Aorta (tissue), 5 donors: ENCODE measurements at places on chromosomes 12 and 14.

DNA sequence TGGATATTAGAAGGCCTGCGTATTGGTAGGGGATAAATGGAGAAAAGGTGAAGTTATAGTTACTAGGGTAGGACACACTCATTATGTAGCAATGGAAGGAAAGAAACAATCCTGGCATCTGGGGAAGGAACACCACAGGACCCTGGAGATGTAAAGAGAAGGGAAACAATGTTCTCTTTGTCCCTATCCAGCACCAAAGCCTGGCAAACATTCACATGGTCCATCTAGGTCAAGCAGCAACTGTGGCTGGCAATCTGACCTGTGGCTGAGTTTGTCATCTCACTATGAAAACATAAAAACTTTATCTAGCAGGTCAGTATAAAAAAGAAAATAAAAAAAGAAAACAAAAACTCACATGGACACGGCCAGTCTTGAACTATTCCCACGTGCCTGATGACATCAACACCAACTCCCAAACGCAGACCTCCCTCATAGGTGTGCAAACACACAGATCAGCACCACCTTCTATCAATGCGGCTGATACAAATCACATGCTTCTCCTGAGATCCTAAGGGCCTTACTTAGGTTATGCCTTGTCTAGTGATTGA is 2.6 kb downstream of the POMT2 start:
- H3K4me1 ChIP-seq, result no peaks in the 10 kb centered on the region
- H3K4me3 ChIP-seq, result no peak overlapping the region

GRCh38 chr12:74963304-74963703 is 246.3 kb downstream of the KCNC2 start:
- no peaks in the 10 kb centered on the region for H3K36me3 ChIP-seq
- H3K4me3 ChIP-seq, result no peak overlapping the region
- H3K27me3 ChIP-seq, result no peaks in the 10 kb centered on the region
- no peak for DNase-seq
- no peak overlapping the region for H3K27ac ChIP-seq

GRCh38 chr14:104680806-104681688 is 8.4 kb upstream of the INF2 start:
- H3K4me3 ChIP-seq, result no peak overlapping the region
- no peaks in the 10 kb centered on the region for H3K4me1 ChIP-seq
- peak; percentile 90 for DNase-seq
- H3K27ac ChIP-seq, result peak overlapping the region; percentile 39
- H3K36me3 ChIP-seq, result no peaks in the 10 kb centered on the region
- H3K27me3 ChIP-seq, result no peaks in the 10 kb centered on the region

DNA sequence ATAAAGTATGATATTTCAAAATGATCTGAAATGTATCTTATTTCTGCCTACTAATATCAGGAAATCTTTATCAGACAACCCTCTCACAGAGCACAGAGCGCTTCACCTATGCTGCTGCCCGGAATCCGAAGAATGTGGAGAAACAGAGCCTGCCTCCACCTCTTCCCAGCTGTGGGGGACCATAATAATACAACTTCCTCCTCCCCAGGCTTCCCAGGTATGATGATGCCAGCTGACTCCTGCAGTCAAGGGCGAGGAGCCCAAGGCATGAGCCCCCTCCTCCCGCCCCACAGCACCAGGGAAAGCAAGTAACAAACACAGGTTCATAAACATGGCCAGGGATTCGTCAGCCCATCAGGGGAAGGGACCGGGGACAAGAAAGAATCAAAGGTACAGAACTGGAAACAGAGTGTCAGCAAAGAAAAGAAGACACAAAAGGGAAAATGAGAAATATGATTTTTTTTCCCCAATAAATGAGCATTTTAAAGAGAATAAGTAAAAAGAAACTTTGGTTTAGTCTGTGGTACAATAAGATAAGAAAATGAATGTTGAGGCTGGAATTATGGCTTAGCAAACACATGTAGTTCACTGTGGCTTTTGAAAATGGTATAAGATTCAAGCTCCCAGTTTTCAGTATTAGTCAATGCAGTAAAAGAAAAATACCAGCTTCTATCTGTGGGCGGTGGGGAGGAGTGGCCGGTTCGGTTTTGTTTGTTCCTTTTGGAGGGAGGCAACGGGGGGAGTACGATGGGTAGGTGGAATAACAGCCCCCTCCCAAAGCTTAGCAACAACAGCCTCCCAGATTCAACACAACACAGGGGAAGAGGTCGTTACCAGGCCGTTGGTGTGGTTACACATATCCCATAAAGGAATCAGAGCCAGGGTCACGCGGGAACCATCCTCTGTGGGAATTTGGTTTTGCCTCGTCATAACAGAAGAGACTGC is 68.3 kb downstream of the SETD3 start:
- no peaks in the 10 kb centered on the region for H3K27me3 ChIP-seq
- no peak overlapping the region for H3K4me3 ChIP-seq
- peaks cover 3% of the 10 kb centered on the region for H3K36me3 ChIP-seq
- no peak overlapping the region for H3K27ac ChIP-seq
- DNase-seq, result no peak
- H3K4me1 ChIP-seq, result no peaks in the 10 kb centered on the region

DNA sequence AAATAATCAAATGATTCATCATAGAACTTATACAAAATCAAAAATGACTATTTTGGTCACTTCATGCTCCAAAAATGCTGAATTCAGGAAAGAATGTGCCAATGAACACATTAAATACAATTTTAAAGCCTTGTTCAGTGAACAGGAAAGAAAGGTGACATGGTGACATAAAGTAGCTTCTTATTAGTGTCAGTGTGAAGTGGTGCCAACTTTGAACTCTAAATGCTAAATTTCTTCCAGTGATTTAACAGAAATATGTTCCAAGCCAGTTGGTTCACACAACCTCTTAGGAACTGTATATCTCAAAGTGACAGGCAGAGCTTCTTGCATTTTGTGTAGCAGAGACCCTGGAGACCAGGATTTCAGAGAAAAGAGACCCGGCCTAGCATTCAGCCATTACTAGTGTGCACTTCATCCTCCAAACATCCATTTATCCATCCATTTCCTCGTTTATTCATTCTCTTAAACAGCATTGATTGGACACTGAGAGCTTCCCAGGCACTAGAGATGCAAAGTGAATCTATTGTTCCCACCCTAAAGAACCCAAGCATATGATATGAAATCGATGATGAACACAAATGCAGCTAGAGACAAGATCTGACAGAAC is 95.2 kb downstream of the FAR2 start:
- H3K4me3 ChIP-seq, result no peak overlapping the region
- no peak for DNase-seq
- H3K4me1 ChIP-seq, result no peaks in the 10 kb centered on the region
- no peaks in the 10 kb centered on the region for H3K27me3 ChIP-seq

GRCh38 chr12:24206621-24207020 is 257.2 kb upstream of the SOX5 start:
- no peak for DNase-seq
- no peaks in the 10 kb centered on the region for H3K36me3 ChIP-seq
- no peak overlapping the region for H3K27ac ChIP-seq
- no peak overlapping the region for H3K4me3 ChIP-seq

DNA sequence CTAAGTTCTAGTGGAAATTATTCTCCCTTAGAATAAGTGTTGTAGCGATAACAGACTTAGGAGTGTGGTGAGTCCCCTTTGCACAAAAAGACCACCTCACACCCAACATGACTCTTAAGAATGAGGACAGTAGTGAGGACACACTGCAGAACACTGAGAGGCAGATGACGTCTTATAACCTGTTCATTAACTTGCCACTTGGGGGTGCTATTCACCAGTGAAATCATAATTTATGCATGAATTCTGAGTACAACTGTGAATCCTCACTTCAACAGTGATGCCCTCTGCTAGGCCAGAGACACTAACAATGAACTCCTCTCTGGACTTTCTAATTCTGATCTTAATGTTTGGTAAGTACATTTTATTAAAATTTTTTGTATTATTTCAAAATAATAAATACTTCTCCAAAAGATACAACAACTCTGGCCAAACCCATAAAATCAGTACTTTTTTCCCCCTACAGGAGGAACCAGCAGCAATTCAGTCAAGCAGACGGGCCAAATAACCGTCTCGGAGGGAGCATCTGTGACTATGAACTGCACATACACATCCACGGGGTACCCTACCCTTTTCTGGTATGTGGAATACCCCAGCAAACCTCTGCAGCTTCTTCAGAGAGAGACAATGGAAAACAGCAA is 274.7 kb downstream of the DAD1 start:
- no peaks in the 10 kb centered on the region for H3K4me1 ChIP-seq
- no peak overlapping the region for H3K27ac ChIP-seq
- no peaks in the 10 kb centered on the region for H3K27me3 ChIP-seq
- no peak overlapping the region for H3K4me3 ChIP-seq
- no peak for DNase-seq

DNA sequence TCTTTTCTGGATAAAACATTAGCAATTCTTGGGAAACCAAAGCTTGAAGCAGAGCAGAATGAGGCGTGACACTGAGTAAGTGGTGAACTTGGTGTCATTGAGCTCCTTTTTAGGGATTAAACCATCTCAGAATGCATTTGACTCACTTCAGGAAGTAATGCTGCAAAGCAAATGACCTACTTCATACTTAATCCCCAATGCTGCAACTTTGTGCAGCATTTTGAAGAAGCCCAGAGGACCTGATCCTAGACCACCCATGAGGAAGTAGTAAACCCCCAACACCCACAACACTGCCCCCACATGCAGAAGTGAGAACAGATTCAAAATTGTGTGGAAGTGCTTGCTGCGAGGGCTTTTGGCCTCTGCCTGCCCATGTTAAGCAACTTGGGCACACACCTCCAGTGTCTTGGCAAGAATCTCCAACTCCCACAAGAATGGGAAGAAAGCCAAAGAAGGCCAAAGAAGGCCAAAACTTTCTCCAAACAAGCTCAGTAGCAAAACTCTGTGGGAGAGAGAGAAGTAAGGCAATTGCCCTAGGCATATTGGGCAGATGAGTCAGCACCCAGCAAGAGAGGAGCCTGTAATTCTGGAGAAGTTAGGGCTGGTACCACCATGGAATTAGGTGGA is 69.2 kb upstream of the ETV6 start:
- peak; percentile 57 for DNase-seq
- H3K4me1 ChIP-seq, result peaks cover 9% of the 10 kb centered on the region
- H3K27ac ChIP-seq, result peak overlapping the region; percentile 67
- H3K27me3 ChIP-seq, result no peaks in the 10 kb centered on the region

GRCh38 chr14:104318558-104319490 is 180.4 kb downstream of the KIF26A start:
- H3K4me1 ChIP-seq, result no peaks in the 10 kb centered on the region
- H3K27ac ChIP-seq, result no peak overlapping the region
- DNase-seq, result no peak
- no peaks in the 10 kb centered on the region for H3K36me3 ChIP-seq
- H3K27me3 ChIP-seq, result no peaks in the 10 kb centered on the region

DNA sequence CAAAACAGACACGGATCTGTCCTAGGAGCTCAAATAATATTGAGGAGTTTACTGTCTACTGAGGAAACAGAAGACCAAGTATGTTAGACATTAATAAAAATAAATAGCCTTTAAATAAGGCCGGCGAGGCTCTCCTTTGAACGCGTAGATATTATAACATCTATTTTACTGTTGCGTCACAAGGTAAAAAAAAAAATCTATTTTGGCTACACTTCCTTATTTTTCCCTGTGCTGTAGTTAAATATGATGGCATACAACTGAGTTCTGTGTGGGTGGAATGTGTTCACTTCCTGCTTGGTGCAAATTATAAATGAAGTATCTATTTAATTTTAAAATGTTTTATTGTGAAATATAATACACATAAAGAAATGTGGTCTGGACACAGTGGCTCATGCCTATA is 17.2 kb upstream of the RAD52 start:
- H3K36me3 ChIP-seq, result no peaks in the 10 kb centered on the region
- H3K4me3 ChIP-seq, result no peak overlapping the region
- no peaks in the 10 kb centered on the region for H3K27me3 ChIP-seq
- no peaks in the 10 kb centered on the region for H3K4me1 ChIP-seq
- no peak for DNase-seq

- no peak overlapping the region for H3K4me3 ChIP-seq
- H3K27ac ChIP-seq, result no peak overlapping the region
- DNase-seq, result no peak
- H3K27me3 ChIP-seq, result no peaks in the 10 kb centered on the region
- no peaks in the 10 kb centered on the region for H3K4me1 ChIP-seq
Observed at GRCh38 chr14:87640553-87640952, 352.4 kb downstream of the GALC start.

DNA sequence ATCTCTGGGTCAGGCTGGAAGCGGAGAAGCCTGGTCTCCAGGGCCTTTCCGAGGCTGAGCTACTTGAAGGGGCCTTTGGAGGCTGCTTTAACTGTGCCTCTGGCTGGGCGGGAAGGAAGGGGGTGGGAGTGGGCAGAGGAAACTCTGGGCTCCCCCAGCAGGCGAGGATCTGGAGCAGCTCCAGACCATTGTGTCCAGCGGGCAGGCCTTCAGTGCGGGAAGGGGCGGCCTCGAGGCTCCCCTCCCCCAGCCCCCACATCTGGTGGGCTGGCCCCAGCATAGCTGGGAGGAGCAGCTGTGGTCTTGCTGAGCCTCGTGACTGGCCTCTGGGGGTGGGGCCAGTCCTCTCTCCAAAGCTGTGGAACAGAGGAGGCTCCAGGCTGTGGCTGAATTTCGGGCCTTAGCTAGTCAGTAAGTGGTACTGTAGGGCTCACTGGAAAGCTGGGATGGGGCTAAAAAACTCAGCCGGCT is 3.4 kb downstream of the TAMALIN start:
- H3K4me3 ChIP-seq, result no peak overlapping the region
- H3K27me3 ChIP-seq, result no peaks in the 10 kb centered on the region
- H3K36me3 ChIP-seq, result no peaks in the 10 kb centered on the region
- H3K4me1 ChIP-seq, result no peaks in the 10 kb centered on the region
- peak; percentile 88 for DNase-seq

GRCh38 chr12:67671419-67671818 is 22.9 kb downstream of the DYRK2 start:
- no peak for DNase-seq
- H3K27ac ChIP-seq, result no peak overlapping the region
- H3K4me3 ChIP-seq, result no peak overlapping the region
- H3K36me3 ChIP-seq, result no peaks in the 10 kb centered on the region
